ENCODE measurements at places on chromosomes 2 and 18. TPM values are rescaled to one million over a fixed set of nuclear protein-coding genes. Genes with fewer than 3 reads are reported as not detected.

The HRH4 gene
- total RNA-seq, result 0.24 TPM

DNA sequence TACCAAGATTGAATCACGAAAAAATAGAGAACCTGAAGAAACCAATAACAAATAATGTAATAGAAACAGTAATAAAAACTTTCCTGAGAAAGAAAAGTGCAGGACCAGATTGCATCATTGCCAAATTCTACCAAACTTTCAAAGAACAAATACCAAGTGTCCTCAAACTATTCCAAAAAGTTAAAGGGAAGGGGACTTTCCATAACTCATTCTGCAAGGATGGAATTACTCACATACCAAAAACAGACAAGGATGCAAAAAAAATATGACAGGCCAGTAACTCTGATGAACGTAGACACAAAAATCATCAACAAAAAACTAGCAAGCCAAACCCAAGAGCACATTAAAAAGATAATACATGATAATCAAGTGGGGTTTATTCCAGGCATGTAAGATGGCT, 172.3 kb upstream of the SLC35G4 start:
- DNase-seq, result no peak

DNA sequence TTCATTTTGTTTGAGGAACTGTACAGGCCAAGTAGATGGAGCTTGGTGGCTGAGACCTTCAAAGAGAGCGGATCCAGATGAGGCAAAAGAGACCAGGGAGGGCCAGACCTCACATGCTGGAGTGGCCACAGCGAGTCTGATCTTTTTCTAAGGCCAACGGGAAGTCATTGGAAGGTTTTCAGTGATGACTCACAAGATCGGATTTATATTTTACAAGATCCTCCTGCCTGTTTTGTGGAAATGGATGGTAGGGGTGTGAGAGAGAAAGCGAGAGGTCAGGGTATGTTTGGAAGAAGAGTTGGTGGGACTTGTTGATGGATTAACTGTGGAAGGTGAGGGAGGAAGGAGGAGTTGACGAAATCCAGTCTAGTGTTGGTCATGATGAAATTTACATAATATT, 44.6 kb upstream of the TUBA3D start:
- DNase-seq, result no peak

The ASB18 gene
- total RNA-seq, result 14.1 TPM

DNA sequence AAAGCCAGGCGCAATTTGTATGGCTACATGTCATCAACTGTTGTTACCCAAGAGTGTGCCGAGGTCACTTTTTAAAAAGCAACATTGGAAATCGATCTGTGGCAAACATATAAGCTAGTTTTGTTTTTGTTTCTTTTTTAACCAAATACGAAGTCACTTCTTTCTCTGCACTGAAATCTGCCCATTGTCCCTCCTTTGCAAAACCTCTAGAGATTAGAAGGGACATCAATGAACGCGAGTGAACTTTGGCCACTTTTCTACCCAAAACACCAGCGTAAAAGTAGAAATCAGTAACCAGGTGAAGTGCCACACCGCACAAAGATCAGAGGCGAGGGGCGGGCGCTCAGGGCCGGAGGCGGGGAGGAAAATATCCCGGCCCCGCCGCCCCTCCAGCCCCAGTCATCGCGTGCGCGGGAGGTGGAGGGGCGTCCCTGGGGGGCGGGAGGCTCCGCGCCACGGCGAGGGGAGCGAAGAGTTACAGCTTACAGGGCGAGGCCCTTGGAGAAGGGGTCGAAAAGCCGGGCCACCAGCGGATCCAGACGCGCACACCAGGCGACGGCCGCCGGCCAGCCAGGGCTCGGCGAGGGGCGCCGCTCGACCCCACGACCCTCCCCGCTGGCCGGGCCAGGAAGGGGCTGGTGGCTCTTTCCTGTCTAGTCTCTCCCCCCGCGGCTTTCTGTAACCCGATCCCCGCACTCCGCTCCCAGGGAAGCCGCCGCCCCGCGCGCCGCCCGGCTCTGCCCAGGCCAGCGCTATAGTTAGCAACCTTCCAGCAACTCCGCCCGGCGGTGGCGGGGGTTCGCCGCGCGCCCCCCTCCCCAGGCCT, 993 bp downstream of the RBMS1 start:
- peak; percentile 85 for DNase-seq

GRCh38 chr2:65366595-65367125, 65.7 kb downstream of the SPRED2 start:
- DNase-seq, result peak; percentile 25

The ABHD1 gene
- total RNA-seq, result 3.5 TPM

The ECEL1 gene
- total RNA-seq, result 0.20 TPM

DNA sequence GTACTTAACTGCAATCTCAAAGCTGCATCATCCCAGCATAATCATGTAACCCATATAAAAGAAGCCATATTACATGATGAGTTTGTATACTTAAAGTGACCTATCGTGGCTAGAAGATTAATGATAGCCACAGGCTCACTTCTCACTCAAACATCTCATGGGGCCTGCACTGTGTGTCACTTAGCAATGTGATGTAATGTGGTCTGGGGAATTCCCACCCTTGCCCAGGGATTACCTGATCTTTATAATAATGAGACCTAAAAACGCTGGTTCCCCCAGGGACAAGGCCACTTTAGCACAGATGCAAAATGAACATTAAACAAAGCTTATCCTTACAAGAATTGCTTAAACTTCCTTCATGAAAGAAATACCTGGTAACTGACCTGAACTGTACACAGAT, 427.1 kb upstream of the CNTNAP5 start:
- DNase-seq, result no peak

DNA sequence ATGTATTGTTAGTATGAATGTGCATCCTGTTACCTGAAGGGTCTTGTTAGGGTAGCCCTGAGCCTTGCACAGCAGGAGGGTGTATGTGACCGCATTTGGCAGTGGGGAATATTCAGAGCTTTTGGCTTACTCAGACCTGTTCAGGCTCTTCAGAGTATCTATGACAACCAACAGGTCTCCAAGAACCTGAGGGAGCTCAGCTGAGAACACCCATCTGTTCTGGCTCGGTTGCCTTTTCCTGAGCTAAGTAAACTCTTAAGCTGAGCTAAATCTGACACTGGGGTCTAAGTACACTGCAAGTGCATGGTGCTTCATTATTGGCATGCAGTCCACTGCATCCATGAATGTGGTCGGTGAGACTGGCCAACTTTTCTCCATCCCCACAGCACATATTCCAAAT, 92.4 kb upstream of the CHST9 start:
- DNase-seq, result no peak

The LCT gene
- not detected for total RNA-seq

- DNase-seq, result no peak
Observed at GRCh38 chr2:18829251-18829902, 240.0 kb upstream of the NT5C1B start.

GRCh38 chr2:19043893-19044292, 314.5 kb downstream of the OSR1 start:
- DNase-seq, result no peak

DNA sequence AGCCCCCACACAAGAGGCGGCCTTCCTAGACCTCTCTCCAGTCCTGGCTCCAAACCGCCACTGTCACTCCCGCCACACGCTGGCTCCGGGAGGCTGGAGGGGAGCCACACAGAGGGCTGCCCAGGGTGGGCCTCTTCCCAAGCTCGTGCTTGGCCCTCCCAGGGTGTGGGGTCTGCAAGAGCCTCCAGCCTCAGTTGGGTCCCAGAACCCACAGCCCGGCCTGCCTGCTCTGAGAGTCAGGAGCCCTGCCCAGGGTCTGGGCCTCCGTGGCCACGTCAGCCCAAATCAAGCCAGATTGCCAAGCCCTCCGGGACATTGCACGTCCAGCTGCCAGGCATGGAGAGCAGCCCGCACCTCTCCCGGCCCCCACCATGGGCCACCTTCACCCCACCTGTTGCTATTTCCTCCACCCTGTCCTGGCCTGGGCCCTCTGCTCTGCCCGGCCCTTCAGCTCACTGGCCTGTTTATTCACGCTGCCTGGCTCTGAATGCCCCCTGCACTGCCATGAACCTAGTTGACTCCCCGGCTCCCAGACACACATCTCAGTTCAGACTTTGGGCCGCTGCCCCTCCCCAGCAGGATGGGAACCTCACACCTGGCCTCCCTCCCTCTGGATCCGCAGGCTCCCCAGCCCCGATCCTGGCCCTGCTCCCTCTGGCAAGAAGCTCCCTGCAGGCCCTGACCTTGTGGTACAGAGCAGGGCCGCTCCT, 61.0 kb downstream of the BIN1 start:
- DNase-seq, result no peak

DNA sequence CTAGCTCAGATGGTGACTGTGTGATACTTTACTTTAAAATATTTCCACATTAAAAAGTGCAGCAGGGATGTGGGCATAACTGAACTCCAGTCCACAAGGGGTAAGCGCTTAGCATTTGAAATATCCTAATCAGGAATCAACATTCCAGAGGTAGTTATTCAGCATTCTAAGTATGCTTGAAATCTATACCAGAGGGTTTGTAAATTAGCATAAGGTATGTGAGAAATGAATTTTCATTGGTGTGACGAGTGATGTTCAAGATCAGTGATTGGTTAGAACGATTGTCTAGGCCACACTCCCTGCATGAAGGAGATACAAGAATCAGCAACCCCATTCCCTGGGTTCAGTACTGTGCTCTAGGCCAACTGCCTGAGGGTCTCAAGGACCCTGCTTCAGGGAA, 42.6 kb downstream of the MAPK4 start:
- no peak for DNase-seq

The TCF23 gene
- 0.07 TPM for total RNA-seq

DNA sequence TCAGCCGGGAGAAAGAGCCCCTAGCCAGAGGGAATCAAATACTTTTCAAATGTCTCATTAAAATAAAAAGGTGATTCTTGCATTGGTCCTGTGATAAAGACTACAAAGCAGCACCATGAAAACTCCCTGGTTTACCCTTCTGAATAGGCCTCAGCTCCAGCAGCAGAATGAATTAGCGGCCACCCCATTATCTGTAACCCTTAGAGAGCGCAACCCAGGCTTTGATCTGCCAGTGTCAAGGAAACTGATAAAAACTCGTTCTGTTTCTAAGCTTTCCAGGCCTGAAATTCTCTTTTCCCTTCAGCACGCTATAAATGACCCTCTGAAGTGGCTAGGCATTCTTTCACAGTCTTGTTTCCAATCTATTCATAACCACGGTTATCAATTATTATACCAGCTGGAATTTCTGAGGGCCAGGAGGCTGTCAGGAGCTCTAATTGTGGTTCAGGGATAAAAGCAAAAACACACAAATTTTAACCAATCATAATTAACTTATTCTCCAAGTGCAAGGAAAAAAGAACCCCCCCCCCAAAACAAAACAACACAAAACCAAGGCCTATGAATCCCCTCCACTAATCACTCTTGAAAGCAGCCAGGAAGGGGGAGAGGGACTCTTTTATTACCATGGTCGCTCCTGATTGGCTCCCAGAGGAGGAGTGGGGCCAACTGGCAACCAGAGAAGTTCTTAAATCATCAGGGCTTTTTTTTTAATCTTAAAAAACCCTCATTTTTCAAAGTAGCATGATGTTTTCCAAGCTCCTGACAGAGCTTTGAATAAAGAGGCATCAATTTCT, 258.9 kb downstream of the CYRIA start:
- DNase-seq, result no peak

GRCh38 chr2:145622285-145622684, 1102.4 kb upstream of the ZEB2 start:
- no peak for DNase-seq

- DNase-seq, result no peak
Observed at GRCh38 chr2:118609138-118609537, 238.3 kb downstream of the EN1 start.

- no peak for DNase-seq
Observed at GRCh38 chr2:237475704-237476141, 11.3 kb upstream of the MLPH start.

- no peak for DNase-seq
Observed at GRCh38 chr2:104545055-104545454, 308.9 kb upstream of the POU3F3 start.

GRCh38 chr2:67268797-67269196, 128.3 kb upstream of the ETAA1 start:
- DNase-seq, result no peak

The SLC9A4 gene
- total RNA-seq, result not detected

DNA sequence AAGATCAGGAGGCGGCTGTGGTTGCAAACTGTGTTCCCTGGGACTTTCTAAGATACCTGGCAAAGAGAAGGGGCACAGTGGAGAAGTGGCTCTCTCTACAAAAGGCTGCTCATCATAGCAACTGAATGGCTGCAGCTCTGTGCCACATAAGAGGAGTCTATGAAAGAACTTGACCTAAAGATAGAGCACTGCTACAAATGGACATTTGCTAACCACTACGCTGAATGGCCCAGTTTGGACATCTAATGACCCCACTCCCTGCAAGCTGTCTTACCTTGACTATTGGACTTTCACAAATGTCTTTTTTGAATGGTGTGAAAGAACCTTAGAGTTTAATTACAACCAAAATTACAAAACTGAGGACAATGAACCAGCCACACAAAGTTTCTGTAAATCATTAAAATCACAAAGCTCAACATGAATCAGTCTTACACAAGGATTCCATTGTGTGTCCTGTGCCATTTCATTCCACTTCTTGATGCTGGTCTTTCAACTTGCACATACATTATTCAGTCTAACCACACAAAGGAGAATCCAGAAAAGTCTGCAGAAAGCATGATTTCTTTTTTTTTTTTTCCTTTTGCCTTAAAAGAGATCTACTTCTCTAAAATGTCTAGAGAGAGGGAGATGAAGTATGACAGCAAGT, 154.0 kb downstream of the LAMA1 start:
- DNase-seq, result no peak

The SLC16A14 gene
- 4.5 TPM for total RNA-seq

GRCh38 chr2:152410165-152410597, 75.2 kb downstream of the FMNL2 start:
- no peak for DNase-seq

The AMER3 gene
- not detected for total RNA-seq

GRCh38 chr2:880201-880970, 70.3 kb upstream of the SNTG2 start:
- DNase-seq, result no peak

- no peak for DNase-seq
Observed at GRCh38 chr2:8119782-8120505, 561.9 kb upstream of the ID2 start.

- no peak for DNase-seq
Observed at GRCh38 chr2:26883956-26884355, 36.0 kb downstream of the DPYSL5 start.

GRCh38 chr2:135219226-135219625, 167.1 kb downstream of the RAB3GAP1 start:
- DNase-seq, result no peak

DNA sequence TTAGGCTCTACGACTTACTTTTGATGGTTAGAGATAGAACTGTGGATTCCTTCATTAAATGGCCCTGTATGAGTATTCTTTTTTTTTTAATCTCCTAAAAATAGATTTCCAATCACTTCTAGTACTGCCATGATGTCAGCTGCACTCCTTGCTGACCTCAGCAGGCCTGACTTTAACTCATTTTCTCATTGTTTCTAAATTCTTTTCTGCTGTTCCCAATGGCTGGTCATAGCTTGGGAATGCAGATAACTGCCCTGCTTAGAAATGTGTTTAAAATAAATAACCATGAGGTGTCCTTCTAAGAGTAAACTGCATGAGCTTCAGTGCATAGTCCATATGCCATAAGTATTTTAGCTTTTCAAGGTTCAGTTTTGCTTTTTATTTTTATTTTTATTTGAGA, 15.7 kb downstream of the CCDC85A start:
- DNase-seq, result no peak

The CDH19 gene
- total RNA-seq, result 12.8 TPM

GRCh38 chr2:133599811-133600210, 31.5 kb upstream of the NCKAP5 start:
- DNase-seq, result no peak

The FAM237A gene
- total RNA-seq, result not detected

The ERMN gene
- total RNA-seq, result 0.20 TPM

- no peak for DNase-seq
Observed at GRCh38 chr2:123717636-123718334, 307.3 kb upstream of the CNTNAP5 start.

Data from heart left ventricle (tissue), 16 donors.